Stimulated activated CD4-positive, alpha-beta T cell treated with anti-CD3 and anti-CD28 coated beads, Interleukin-12 subunit alpha, Interleukin-12 subunit beta, amount 100 ng/mL, for 48 hours (primary cell): ENCODE measurements at places on chromosomes 6 and 20.

GRCh38 chr20:59705651-59706399 lies 101.5 kb downstream of the PHACTR3 start:
- DNase-seq, result no peak

DNA sequence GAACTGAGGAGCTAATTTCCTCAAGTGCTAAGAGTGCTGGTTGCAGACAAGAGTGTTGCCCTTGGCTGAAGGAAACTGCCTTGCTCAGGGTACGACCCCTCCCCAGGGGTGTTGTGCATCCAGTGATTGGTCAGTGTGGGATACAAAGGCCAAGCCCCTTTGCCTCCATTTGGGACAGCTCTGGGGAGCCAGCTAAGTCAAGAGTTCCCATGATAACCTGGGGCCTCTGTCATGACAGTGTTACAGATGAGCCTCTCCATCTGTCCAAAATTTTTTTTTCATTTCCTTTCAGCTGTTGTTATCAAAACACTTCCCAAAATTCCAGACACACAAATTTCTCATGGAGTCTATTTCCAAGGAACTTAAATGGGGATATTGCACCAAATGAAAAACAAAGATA lies 93.3 kb downstream of the HS3ST5 start:
- no peak for DNase-seq

- no peak for DNase-seq
These were observed 538.4 kb downstream of the HACE1 start for GRCh38 chr6:104321301-104321700.

DNA sequence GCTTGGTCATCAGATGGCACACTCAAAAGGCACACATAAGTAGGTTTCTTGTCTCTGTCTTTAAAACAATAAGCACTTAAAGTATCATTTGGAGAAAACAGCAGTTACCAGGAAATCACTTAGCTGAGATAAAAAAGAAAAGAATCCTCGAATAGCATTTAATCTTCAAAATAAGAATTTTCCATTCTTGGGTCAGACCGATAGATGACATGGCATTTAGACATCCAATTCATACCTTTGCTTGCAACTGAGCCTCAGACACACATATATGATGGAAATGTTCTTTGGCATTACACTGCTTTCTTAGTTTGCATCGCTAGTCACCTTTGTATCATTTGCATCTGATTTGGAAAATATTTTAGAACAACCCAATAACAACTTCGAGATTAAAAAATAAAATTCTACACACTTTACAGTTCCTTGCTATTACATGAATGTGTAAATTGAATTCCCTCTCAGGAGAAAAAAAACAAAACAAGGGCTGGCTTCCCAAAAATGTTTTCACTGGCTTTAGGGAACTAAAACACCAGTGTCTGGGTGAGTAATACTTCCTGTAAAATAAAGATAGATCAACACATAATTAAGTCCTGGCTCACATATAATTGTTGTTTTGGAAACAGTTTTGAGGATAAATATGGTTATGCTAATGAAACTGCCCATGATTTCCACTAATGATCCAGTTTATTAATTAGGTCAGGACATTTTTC lies 1.3 kb upstream of the RNF217 start:
- no peak for DNase-seq

DNA sequence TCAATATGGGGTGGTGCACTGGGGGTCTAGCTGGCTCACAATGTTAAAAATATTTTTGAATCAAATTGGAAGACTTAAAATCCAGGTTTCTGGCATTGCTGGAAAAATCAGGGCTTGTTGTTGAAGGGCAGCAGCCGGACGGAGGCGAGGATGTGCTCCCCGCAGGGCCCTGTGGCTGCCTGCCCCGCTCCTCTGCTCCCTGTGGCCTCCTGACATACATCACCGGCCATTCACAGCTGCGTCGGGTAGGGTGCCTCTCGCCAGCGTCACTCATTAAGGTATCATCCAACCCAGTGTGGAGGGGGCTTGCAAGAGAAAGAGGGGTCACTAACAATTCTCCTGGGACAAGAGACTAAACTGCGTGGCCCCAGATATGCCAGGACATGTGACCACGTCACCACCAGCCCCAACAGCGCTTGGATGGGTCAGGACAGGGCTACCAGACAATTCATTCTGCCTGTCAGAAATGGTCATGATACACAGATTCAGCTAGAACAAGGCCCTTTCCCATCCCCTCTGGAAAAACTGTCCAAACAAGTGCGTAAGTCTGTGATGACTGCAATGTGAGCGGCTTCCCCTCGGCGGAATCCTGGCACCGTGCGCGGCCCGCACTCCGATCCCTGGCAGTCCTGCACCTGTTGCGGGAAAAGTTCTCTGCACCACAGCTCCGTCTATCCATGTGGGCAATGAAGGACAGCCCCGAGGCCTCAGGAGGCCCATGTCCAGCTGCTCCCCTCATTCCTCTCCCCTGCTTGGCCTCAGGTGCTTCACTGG lies 12.0 kb downstream of the GATA5 start:
- DNase-seq, result no peak

DNA sequence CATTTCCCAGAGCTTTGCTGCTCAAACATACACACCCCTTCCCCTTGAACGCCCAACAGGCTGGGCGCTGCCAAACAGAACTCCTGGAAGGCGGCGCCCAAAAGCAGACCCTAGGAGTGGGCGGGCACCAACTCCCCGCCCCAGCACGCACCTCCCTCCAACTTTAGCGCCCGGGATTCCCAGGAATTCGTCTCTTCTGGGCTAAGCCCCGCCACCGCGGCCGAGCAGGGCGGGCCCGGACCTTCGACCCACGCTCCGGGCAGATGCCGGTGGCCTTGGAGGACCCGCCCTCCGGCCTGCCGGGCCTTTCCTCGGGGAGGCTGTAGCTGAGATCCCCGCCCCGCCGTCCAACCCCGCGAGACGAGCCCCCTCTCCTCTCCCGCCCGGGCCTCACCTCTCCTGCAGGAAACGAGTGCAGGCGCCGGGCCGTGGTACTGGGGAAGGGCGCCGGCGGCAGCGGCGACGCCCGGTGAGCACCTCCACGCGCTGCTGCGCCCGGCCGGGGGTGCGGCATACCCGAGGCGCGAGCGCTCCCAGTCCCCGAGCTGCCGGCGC lies 659 bp downstream of the MCUR1 start:
- no peak for DNase-seq

GRCh38 chr6:139373154-139373927 lies 1.1 kb downstream of the CITED2 start:
- DNase-seq, result peak; percentile 53
